ENCODE measurements at places on chromosomes 6 and 20.

GRCh38 chr20:36179170-36179945 is 24.8 kb downstream of the EPB41L1 start:
- DNase-seq: no peak

- peak; percentile 75 for DNase-seq
Measured at GRCh38 chr6:9851541-9852380, 563.1 kb downstream of the TFAP2A start.

- DNase-seq: no peak
Measured at GRCh38 chr20:57759724-57760123, 49.9 kb upstream of the PMEPA1 start.

- no peak for DNase-seq
Measured at GRCh38 chr20:1505871-1506270, 14.7 kb upstream of the SIRPB2 start.
